Mucosa of gallbladder (tissue), 1 donor: ENCODE measurements at places on chromosomes 7 and 10.

DNA sequence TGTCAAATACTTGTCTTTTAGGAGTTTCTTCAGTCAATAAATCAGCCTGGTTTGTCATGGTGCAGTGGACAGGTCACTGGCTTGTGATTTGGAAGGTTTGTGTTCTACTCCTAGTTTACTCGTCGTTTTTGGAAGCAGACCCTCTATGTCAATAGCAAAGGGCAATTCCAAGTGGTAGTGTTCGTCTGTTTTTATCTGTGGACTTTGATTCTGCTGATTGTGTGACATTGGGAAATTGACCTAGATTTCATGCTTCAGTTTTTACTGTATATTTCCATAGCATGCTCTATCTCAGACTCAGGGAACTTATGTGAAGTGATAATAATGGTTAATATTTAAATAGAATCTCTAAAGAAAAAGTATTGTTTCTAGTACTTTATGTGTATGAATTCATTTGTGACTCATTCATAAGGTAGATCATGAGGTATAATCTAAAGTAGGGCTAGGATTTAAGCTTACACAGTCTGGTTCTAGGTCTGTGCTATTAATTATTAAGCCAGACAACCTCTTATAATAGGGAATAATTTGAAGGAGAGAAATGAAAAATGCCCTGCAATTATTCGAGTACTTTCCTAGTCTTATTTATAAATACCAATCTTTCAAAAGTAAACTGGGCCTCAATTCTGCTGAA, 198.1 kb downstream of the REEP3 start:
- no peak for DNase-seq

DNA sequence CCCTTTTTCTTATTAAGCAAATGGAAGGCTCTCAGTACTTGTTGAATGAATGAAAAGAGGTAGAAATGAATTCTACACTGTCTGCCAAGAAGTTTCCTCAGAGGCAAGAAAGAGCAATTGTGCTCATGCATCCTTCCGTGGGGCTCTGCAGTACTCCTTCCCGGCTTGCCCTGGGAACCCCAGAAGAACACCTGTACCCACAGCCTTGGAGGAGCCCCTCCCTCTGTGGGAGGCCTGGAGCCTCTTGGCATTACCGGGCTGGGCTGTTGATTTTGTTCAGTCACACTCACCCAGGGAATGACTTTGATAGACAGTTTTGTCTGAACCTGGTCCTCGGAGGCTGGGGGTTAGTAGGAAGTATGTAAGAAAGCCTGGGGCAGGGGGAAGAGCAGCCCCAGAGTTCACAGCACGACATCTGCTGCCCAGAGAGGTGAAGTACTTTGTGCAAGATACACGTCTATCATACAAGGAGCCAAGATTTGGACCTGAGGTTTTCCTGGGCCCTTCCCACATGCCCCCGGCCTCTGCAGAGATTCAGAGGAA, 134.8 kb upstream of the GDF10 start:
- DNase-seq, result no peak

- DNase-seq, result no peak
These were observed 193.2 kb downstream of the CREB5 start for GRCh38 chr7:28605427-28606085.

DNA sequence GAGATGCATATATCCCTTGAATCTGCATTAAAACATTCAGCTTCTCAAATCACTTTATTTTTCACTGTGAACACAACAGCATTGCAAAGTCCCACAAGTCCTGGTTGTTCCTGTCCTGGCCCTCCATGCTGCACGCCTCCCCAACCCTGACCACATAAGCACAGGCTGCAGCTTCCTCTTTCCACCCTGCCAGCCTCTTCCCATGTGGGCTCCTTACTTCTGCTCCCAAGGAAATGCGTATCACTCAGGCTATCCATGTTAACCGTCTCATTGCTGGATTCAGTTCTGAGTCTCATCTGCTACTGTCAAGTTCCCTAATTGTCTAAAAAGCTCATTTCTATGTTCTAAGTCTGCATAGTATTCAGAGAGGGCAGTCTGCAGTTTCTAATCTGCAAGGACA, 89.7 kb upstream of the ZPBP start:
- DNase-seq, result no peak

- DNase-seq, result no peak
These were observed 130.1 kb upstream of the VWC2 start for GRCh38 chr7:49643321-49643720.

DNA sequence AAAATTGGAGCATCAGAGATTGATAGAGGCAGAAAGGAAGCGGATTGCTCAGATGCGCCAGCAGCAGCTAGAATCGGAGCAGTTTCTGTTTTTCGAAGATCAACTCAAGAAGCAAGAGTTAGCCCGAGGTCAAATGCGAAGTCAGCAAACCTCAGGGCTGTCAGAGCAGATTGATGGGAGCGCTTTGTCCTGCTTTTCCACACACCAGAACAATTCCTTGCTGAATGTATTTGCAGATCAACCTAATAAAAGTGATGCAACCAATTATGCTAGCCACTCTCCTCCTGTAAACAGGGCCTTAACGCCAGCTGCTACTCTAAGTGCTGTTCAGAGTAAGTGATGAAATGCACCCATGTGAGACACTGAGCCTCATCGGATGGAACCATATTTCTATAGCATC, 33.1 kb downstream of the STAMBPL1 start:
- DNase-seq, result no peak

- DNase-seq, result peak; percentile 59
These were observed 11.3 kb upstream of the KAZALD1 start for GRCh38 chr10:101050208-101051069.

DNA sequence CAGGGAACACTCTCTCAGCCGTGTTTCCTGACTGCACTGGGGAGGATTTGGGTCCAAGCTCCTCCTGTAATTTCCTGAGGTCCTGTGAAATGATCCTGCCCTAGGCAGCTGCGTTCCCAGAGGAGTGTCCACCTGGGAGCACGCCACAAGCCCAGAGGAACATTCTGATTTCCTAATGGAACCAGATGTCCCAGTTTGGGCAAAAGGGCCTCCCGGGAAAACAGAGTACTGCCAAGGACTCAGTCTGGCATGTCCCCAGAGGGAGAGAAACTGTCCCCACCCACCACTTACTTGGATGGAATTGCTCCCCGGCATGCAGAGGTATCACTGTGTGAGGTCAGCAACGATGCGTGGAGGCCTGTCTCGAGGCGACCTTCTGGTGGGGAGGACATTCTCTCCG, 34.5 kb downstream of the ASB13 start:
- DNase-seq, result no peak

- DNase-seq, result no peak
These were observed 204.5 kb downstream of the GRM3 start for GRCh38 chr7:86848226-86848625.

DNA sequence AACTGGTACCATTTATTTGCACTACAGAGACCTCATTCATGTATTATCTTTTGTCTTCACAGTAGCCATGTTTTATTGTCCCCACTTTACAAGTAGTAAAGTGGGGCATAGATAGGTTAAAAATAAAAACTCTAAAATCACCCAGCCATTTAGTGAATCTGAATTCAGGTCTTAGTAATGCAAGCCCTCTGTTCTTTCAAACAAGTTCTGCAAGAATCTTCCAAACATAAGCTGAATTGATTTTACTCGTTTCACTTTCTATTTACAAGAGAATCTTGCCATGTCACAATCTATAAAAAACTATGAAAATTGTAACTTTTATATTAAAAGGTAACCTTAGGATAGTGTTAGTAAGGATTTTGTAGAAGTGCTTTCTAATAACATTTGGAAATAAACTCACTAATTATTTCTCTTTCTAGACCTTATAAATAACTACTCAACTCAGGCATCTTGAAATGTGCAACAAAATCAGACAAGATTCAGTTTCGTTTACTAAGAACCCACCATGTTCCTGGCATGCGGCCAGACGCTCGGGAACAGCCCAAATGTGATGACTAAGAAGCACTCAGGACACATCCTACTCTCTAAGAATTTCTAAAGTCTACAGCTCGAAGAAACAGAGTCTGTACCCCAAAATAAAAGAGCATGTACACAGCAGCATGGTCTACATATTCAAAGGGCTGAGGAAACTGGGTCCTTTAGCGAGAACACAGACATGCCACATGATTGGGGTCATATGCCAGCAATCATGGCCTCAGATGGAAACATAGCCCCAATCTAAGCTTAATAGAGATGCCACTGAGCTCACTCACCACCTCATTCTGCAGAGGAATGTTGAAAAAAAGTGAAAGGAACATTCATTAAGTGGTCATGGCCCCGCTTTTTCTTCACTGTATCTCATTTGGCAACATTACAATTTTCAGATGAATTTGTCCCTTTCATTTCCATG, 167.6 kb downstream of the AMPH start:
- peak; percentile 23 for DNase-seq

DNA sequence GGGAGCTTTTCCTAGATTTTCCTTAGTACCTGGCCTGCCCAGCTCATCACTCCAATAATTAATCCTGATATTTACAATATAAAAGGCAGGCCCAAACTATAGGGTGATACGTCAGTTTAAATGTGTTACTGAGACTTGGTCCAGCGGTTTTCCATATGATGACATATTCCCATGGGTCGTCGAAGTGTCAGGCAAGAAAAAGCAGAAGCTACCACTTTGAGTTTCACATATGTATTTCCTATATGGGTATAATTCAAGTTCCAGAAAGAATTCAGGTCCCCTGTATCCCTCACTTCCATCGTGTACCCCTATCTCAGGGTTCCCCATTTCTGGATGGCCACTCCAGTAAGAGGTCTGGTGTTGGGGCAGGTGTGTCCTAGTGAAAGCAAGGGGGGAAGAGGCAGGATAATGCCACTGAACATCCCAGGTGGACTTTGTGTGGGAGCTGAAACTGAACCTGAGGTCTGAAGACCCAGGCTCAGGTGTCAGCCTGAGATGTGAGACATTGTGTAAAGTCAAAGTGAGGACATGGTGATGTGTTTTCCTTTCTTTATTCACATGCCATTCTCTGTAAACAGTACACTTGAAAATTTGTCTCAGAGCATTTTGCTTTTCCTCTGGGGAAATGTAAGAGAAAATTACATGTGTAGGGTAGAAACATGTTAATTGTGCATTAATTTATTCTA, 167.8 kb downstream of the PLXDC2 start:
- DNase-seq, result no peak
